Fibroblast of skin of left quadriceps (primary cell): ENCODE measurements at places on chromosomes 12 and 14.

DNA sequence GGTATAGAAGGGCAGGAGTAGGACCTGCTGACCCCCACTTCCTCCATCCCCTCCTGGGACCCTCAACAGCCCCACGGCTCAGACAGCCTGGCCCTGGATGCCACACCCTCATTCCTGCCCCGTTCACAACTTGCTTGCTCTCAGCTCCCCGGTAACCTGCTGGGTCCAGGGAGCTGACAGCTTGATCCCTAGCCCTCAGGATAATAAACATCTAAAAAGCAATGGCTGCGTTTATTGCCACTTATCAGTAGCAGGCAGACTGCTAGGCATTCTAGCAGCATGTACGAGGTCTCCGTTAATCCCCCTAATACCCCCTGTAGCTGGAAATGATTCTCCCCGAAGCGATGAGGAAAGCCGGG is 24.3 kb upstream of the RPLP0 start:
- no peak for DNase-seq

DNA sequence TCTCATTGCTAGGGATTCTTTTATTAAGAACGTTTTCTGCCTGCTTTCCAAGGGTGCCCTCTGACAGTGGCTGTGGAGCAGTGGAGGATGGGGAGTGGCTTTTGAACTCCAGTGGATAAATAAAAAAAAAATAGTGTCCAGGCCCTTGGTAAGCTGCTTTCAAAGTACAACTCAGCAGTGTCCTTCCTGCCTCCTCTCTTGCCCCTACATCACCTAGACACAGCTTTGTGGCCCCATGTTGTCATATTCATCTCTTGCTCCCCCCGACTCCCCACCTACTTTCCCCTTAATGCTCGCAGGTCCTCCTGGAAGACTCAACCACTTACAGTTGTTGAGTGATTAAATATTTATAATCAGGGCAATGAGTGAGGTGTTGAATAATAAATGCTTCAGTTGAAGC is 880.9 kb downstream of the BCL11B start:
- DNase-seq = no peak

DNA sequence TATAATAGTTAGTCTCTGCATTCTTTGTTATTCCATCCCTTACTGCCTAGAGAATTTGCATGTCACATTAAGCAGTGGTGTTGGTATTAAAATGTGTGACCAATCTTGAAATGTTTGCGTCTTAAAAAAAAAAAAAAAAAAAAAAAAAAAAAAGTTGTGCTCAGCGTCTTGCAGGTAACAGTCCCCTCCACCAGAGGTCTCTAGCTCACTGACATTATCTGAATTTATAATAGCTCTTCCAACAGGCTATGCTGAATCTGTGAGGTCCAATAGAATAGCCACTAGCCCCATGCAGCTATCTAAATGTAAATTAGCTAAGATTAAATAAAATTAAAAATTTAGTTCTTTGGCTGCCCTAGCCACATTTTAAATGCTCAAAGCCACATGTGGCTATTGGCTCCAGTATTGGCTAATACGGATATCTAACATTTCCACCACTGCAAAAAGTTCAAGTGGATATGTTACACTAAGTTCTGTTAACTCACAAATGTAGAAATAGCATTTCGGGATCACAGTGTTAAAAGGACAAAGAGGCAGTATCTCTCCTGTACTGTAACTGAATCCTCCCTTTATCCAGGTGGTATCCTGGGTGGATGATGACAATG is 28.7 kb downstream of the NKX2-8 start:
- DNase-seq = no peak

DNA sequence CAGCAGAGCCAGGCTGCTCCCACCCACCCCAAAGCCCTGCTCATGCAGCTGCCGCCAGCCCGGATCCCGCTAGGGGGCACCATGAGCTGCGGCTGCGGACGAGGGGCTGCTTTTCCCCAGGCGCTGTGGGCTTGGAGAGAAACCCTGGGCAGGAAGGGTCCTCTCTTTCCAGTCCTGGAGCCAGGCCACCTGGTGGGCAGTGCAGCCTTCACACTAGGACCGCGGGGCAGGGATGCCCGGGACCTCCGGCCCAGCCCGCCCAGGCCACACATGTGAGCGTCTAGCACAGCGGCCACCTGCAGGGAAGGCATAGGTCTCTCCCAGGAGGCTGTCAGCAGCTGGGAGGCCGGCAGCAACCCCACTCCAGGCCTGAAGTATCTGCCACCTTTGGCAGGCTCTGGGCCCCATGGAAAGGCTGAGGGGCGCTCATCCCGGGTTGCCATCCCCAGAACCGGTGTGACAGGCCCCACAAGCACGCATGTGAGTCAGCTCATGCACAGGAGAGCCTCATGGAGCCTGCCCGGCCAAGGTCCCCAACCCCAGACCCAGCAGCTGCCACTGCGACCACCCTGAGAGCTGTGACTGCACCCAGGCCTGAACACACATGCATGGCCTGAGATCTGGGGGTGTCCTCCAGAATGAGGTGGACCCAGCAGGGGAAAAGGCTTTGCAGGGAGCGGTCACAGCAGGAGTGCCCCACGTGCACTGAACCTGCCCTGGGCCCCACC is 280.0 kb upstream of the RTL1 start:
- DNase-seq = no peak

DNA sequence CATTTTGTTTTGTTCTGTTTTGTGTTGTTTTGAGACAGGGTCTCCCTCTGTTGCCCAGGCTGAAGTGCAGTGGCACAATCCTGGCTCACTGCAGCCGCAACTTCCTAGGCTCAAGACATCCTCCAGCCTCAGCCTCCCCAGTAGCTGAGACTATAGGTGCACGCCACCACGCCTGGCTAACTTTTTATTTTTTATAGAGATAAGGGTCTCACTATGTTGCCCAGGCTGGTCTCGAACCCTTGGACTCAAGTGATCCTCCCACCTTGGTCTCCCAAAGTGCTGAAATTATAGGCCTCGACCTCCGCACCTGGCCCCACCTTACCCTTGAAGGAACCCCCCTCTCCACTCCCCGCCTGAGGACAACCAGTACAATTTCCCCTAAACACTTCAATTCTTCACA is 7.5 kb upstream of the IFT81 start:
- no peak for DNase-seq

GRCh38 chr12:108690191-108690518 is 41.2 kb downstream of the CORO1C start:
- no peak for DNase-seq
